ENCODE measurements at places on chromosomes 7 and 10.

DNA sequence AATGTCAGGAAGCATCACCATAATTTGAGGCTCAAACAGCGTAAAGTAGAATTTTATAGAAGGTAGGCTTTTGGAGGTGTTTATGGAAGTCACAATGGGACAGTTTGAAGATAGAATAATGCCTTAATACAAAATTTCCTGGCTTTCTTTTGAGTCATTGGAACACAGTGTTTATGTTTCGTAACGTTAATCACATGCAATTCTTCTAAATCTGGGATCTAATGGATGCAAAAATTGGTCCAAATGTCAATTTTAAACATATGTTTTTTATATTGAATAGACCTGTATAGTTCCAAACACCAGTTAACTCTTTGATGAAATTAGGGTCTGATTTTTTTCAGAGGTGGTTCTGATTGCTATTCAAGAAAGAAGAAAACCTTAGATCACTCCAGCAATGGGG is 86.5 kb upstream of the HPS1 start:
- no peak for DNase-seq

DNA sequence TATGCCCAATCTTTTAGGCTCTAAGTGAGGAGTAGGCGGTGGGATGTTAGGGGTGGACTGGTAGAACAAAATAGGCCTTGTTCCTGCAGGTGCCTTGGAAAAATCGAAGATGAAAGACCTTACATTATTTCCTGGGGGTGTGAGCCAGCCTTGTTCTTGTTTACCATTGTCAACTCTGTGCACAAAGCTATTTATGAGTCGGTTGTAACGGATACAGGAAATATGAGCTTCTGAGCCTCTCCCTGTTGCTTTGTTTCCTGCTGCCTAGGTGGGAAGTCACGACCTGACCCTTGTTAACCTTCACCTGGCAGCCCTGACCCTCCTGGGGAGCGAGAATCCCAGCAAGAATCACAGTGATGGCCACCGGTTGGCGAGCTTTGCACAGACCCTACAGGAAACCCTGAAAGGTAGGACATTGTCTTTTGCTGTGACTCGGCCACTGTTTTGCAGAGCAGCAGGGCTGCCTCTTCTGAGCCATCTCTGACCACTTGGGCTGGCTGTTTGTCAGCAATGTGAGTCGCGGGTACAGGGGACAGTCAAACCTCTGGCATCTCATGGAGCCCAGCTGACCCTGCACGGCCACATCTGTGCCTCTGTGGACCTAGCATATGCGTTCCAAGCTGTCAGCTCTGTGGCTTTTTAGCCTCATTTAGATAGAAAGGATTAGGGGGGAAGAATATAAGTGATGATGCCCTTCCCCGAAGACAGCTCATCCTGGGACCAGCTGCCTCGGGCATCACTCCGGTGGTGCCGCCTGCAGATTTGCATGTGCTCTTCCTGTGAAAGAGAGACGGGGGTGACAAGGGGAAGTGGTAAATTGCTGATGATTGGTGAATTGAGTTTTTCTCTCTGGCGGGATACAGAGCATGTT is 102.1 kb upstream of the ANLN start:
- no peak for DNase-seq

GRCh38 chr10:76136961-76137360 is 705.5 kb downstream of the LRMDA start:
- DNase-seq, result no peak

DNA sequence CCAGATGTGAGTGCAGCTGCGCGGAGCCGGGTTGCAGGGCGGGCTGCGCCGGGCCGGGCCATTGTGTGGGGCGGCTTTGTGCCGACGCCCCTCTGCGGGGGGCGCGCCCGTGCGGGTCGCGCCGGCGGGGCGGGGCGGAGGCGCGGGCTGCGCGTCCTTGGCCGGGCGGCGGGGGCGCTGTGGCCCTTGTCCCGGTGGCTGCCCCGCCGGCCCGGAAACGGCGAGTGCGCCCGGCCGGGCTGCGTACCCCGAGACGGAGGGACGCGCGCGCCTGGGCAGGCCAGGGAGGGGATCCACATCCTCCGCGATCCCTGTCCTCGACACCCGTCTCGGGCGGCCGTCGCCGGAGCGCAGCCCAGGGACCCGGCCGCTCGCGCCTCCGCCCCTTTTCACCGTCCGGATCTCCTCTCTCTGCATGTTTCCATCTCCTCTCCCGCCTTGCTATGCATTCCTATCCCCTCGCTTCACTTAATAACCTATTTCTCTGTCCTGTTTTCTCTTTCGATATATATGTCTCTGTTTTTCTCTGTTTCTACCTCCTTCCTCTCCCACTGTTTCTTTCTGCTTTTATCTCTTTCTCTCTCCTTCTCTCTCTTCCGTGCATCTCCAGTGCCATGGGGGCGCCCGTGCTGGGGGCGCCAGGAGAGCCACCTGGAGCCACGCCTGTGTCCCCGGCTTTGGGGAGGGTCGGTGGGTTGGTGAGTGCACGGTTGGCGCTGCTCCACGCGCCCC is 765 bp downstream of the PFKFB3 start:
- DNase-seq, result peak; percentile 38

DNA sequence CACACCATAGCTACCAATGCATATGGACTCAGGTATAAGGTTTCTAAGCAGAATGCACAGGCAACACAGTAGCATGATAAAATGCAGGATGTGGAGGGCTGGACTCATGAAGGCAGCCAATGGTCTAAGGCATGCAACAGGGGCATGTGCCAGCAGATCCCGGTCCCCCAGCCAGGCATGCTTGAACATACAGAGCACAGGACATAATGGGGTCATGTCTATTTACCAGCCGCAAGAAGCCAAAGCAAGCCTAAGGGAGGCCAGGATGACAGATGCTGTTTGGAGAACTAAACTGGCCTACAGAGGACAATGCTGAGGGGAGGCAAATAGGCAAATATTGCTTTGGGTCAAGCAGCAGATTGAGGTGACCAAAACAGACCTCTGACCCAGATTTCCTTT is 60.0 kb upstream of the PDLIM1 start:
- DNase-seq, result no peak

DNA sequence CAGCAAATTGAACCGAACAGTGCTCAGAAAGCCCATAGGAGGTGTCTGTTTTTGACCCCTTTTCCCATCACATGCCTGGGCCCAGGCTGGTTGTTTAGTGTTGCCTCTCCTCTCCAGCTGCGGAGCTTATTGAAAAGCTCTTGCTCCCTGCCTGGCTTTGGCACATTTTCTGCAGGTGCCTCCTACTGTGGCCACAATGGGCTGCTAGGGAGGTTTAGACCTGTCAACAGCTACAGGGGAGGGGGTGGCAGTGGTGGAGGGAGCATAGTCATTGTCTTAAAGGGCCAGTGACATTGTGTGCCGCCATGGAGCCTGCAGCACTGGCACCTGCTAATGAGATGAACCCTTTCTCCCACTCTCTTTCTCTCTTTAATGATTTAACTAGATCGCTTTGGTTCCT is 13.2 kb upstream of the ENO4 start:
- no peak for DNase-seq

DNA sequence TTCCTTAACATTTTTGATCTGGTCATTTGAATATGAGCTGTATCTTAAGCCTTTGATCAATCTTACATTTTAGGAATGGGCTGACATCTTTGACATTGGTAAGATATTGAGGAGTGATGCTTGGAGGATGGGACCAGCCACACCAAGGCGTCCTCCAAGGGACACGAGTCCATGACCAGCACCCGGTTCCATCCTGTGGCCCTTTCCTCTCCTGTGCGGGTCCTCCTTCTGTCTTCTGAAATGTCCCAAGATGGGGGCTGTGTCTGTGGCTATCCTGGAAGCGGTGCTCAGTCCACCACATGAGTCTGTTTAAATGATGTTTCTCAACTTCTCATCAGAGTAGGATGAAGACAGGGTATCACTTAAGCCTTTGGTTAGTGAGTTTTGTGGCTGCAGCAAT is 67.3 kb upstream of the SHH start:
- DNase-seq, result no peak
